Stimulated activated CD8-positive, alpha-beta memory T cell treated with anti-CD3 and anti-CD28 coated beads, Interleukin-15, amount 100 ng/mL, for 4 hours (primary cell): ENCODE measurements at places on chromosomes 6 and 20.

DNA sequence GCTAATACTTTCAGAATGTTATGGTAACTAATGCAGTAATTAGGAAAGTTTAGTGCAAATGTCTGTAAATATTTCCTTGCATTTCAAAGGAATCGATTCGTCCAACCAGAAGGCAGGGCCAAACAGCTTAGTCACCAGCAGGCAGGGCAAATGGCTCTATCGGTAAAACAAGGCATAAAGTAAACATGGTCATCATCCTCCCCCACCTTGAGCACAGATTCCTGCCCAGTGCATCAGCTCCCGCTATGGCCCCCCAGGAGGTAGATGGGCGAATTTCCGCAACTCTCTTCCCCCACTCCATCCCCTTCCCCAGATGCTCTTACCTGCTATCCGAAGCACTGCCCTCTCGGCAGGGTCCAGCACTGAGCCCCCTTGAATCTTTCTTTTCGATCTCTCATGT lies 103.8 kb upstream of the BEND6 start:
- no peak for DNase-seq

DNA sequence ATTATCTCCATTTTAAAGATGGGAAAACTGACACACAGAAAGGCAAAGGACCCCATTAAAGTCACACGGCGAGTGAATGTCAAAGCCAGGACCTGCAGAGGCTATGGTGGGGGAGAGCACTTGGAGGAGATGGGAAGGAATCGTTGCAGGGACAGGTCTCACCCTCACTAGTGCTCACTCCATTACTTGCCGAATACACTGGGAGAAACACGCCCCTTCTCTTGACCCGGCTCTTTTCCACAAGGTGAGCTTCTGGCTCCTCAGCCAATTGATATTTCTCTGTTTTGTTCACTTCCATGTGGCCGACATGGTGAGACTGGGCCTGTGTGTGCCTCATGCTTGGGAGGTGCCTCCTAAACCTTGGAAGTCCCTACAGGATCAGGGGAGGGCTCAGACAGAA lies 117.8 kb upstream of the KCNG1 start:
- DNase-seq, result no peak

DNA sequence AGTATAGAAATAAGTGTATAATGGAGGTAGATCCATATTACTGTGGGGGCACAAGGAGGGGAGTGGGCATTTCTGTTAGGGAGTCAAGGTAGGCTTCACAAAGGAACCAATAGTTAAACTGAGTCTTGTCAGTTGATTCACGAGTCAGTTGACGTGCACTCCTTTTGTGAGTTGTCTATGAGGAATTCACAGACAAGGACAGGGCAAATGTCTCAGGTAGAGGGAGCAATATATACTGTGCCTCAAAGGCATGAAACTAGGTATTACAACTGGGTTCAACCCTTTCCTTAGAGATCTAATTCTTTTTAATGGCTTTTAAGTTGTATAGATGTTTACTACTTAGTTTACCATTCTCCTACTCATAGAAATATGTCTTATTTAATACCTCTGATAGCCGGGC lies 11.0 kb downstream of the TMEM14C start:
- no peak for DNase-seq

DNA sequence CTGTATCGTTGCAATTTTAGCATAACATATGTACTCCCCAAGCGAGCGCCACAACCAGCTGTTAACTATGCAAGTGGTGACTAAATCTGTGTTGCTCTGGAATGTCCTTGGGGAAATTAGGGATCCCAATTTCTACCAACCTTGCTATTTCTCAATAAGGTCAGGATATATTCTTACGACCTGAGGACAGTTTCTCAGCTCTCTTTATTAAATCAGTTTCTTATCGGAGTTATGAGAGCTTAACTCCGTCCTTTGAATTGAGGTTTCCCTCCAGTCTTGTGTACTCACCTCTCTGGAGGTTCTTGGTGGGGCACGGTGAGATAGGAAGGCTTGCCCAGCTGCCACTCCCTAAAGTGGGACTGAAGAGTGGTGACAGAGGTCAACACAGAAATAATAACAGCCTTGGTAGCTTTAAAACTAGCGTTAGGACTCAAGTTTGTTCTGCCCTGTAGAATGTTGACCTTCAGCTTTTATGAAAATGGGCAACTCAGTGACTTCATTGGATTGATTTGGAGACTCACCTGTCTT lies 694 bp downstream of the MRPS18B start:
- no peak for DNase-seq

- no peak for DNase-seq
These were observed 62.2 kb upstream of the PLEKHG1 start for GRCh38 chr6:150537491-150537890.

GRCh38 chr6:16698997-16699868 lies 62.0 kb downstream of the ATXN1 start:
- DNase-seq, result no peak

DNA sequence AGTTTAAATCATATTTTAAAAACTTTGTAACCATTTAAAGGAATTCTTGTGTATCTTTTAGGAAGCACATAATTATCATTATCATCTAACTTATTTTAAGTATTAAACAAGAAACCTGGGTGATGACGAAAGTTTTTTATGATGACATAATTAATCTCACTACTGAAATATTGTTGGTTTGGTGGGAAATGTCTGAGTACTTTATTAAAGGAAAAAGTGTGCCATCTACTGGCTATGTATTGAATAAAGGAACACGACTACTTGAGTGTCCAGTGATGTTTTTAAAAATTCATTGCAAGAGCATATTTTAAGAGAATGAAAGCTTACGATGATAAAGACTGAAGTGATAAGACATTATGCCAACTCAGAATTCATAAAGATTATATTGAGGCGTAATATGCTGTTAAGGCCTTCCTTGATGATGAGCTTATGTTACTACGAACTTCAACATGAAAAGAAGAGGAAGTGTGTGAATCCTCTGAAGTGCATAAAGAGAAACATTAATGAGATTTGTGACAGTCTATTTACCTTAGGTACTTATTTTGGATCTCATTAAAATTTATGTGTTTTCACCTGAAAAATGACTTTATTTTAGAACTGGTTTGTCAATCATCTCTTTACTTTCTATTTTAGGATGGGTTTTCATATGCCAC lies 12.0 kb upstream of the TRMT11 start:
- DNase-seq, result no peak

GRCh38 chr20:54062812-54063280 lies 7.5 kb downstream of the BCAS1 start:
- DNase-seq, result no peak

DNA sequence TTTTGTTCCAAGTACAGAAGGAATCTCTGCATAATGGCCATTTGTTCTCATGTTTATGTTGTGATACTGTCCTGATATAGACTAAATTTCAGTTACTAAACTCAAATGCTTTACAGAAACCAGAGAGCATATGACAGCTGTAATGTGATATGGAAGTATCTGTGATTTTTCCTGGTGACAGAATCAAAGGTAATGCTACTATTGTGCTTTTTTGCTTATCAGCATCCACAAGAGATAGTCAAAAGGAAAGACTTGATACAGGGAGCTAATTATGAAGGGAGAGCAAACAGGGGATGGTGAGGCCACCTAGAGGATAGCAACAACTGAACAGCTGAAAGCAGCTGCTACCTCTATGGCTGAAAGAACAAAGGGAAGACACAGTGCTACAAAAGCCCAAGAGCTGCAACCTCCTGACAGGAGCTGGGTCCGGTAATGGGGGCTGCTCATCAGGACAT lies 181.4 kb downstream of the PHF3 start:
- DNase-seq, result no peak

GRCh38 chr6:146543940-146544615 lies 445 bp downstream of the RAB32 start:
- no peak for DNase-seq

DNA sequence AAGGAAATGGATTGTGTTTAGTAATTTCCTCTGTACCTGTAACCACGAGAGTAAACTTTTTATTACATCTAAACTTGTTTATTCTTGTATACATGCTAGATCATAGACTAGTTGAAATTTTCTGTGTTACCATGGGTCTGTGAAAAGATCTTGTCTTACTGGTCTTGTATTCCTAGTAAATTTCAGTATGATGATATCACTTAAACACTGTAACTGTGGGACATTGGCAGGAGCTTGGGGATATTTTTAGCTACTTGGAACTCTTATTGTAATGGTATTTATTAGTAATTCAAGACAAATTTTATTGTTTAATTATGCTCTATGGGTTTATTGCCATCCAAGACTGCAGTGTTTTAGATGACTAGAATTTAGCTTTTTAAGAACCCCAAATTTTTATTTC lies 25.9 kb upstream of the TULP4 start:
- no peak for DNase-seq

DNA sequence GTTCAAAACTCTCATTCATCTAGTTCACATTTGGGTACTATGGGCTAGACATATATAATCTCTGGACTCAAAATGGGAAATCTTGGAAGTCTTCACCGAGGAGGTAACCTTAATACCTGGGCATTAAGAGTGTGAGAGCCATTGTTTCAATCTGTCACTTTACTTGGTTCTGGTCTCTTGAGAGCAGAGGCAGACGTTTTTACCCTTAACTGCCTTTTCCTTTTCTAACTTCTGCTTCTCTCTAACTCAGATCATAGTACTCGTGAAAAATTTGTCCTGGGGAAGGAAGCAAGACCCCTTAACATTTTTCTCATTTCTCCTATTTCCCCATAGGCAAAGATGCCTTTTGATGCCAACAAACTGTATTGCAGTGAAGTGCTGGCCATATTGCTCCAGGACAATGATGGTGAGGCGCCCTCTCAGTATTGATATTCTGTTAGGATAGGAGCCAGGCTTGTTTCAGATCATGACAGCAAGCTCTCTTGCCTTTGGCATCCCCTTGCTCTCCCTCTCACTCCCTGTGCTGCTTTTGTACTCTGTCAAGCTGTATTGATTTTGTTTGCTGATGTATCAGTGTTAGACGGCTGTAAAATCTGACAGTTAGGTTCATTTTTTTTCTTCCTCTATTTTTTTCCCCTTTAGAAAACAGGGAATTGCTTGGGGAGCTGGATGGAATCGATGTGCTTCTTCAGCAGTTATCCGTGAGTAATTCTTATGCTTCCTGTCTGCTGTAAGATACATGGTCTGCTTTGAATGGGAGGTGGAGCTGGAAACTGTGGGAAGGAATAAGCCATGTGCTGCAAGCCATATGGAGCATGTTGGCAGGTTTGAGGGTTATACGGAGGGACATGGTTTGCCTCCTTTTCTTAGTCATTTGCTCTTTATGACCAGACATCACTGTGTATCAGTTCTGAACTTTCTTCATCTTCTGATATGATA lies 83.5 kb downstream of the CTNNBL1 start:
- no peak for DNase-seq

GRCh38 chr20:58238490-58238889 lies 10.0 kb upstream of the ANKRD60 start:
- no peak for DNase-seq

DNA sequence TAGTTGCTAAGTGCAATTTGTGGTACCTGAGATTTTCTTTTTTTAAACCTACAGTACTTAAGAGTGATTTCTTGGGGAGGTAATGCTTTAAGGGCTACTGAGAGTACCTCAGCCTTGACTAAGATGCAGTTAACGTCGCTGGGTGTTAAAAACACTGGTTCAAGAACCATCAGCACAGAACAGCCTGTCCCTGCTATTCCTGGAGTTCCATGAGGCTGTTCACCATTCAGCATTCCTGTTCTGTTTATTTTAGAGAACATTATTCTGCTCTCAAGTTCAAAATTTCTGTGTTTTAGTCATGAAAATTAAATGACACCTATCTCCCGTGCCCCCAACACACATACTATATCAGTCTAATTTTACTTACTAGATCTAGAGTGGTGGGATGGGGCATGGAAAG lies 1.7 kb upstream of the PRELID3B start:
- DNase-seq, result no peak

- no peak for DNase-seq
These were observed 13.2 kb downstream of the HSPA12B start for GRCh38 chr20:3745686-3746173.

GRCh38 chr20:51542571-51543421 lies at the start of gene NFATC2:
NFATC2 (minus strand) TSS chr20:51542719; CDS start chr20:51542499, 220 bp downstream.
- DNase-seq, result no peak

DNA sequence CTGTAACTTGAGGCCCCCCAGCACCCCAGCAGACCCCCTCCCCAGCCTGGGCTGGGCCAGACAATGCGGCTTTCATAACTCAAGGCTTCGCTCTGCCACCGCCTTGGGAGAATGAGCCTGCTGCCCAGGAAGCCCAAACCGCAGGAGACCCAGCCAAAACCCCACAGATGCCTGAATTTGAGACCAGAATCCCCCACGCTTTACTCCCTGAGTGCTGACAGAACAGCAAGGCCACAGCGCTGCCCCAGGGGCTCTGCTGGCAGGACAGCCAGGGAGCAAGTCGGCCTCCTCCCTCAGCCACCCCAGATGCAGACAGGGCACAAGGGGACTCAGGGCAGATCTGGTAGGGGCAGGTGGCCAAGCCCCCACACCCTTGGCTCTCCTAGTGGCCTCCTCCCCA lies 2.2 kb downstream of the MDFI start:
- no peak for DNase-seq

DNA sequence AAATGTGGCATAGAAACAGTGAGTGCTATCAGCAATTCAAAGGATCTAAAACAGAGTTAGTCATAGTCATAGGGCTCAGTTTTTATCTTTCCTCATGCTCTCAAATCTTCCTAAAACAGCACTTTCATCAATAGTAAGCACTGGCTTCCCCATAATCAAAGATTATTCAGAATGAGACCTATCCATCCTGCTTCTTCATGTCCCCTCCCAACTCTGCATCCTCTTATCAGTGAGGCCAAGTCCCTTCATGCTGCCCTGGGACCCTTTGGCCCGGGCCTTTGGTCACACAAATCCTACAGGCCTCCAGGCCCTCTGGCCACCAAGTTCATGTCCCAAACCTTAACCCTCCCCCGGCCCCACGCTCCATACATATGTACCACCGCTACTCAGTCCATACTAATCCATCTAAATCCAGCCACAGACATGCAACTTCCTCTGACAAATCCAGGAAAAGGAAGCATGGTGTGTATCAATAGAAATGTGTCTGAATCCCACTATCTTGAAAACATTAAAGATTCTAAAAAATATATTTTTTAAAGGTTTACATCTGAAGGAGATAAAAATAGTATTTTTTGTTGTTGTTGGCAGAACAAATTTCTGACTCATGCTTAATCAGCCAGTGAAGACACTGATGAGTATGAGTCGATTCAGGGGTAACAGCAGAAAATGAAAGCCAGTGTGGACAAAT lies 143.5 kb downstream of the PDE7B start:
- no peak for DNase-seq

DNA sequence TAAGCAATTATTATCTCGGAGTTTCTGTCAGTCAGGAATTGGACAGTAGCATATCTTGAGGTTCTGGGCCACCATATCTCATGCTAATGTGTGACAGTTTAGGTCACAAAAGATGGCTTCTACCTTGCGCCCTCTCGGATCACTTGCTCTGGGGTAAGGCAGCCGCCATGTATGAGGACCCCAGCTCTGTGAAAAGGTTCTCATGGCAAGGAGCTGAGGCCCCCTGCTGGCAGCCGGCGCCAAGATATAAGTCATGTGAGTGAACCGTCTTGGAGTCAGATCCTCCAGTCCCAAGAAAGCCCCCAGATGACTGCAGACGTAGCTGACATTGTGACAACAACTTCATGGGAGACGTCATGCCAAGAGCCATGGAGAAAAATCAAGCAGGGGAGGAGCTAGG lies 670.8 kb downstream of the KIF16B start:
- no peak for DNase-seq

GRCh38 chr6:136640132-136640915 lies 90.1 kb upstream of the MAP7 start:
- DNase-seq, result no peak
